ENCODE measurements at places on chromosomes 11 and 22.

- no peak for DNase-seq
Measured at GRCh38 chr11:502288-503178, 4.5 kb downstream of the RNH1 start.

GRCh38 chr11:36452961-36453360 is 57.1 kb downstream of the TRAF6 start:
- DNase-seq = no peak

DNA sequence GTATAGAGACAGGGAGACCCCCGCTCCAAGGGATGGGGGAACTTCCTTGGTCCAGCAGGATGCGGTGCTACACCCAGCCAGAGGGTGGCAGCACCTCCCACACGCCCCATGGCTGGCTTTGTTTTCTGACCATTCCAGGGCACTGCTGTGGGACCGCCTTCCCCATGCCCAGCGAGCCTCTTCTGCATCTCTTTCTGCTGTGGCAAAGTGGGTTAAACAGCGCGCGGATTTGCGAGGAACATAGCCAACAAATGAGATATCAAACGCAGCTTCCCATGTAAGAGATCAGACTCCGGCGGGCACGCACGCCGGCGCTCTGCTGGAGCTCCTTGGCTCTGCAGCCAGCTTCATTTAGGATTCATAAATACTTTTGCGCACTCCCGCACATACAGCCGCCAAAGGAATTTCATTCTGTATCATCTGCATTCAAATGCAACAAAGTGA is 485.8 kb upstream of the CADM1 start:
- DNase-seq = peak; percentile 5

DNA sequence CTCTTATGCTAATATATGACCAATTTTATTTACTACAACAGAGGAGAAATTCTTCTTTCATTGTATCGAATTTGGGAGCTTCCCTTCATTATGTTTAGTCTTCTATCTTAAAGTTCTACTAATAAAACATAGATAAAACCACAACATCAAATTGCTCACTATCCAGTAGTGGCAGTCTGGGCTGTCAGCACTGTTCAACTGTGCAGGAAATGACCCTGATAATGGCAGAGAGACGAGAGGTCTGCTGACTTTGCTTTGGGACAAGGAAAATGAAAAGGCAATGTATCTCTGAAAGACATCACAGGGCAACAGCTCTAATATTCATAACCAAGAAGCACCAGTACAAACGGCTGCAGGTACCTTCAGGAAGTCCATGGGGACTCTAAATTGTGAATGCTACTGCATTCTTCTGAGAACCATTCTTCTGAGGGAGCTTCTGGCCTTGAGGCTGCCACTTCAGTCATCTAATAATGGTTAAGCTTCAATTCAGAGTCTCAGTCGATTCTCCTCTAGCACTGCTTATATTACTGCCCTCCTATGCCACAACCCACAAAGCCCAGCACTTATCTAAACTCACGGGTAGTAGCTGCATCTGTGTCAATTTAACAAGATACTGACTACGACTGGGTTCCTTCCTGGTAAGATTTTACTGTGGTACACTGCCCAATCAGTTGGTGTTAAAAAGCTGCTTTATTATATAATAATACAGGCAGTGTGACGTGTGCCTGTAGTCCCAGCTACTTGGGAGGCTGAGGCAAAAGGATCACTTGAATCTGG is 44.2 kb downstream of the CKAP5 start:
- DNase-seq = no peak

GRCh38 chr11:83037877-83038276 is 33.8 kb downstream of the RAB30 start:
- no peak for DNase-seq

DNA sequence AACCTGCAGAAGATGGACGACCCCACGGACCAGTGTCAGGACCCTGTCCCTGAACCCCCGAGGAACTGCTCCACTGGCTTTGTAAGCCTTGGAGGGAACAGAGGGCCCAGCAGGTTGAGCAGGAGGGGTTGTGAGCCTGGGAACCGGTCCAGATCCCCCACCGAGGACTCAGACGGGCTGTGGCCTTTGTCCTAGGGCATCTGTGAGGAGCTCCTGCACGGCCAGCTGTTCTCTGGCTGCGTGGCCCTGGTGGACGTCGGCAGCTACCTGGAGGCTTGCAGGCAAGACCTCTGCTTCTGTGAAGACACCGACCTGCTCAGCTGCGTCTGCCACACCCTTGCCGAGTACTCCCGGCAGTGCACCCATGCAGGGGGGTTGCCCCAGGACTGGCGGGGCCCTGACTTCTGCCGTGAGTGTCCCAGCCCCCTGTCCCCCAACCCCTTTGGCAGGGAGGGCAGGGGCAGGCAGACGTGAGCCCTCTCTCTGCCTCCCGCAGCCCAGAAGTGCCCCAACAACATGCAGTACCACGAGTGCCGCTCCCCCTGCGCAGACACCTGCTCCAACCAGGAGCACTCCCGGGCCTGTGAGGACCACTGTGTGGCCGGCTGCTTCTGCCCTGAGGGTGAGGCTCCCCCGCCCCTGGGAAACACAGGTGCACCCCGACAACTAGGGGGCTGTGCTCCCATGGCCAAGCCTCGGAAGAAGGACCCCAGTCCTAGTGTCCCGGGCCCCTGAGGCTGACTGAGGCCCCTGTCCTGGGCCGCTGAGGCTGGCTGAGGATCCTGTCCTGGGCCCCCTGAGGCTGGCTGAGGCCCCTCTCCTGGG is 6.4 kb downstream of the MUC5AC start:
- no peak for DNase-seq

GRCh38 chr11:46237248-46238077 is 40.0 kb upstream of the CREB3L1 start:
- DNase-seq = peak; percentile 73

- DNase-seq = no peak
Measured at GRCh38 chr22:28440592-28441390, 238.8 kb downstream of the TTC28 start.

DNA sequence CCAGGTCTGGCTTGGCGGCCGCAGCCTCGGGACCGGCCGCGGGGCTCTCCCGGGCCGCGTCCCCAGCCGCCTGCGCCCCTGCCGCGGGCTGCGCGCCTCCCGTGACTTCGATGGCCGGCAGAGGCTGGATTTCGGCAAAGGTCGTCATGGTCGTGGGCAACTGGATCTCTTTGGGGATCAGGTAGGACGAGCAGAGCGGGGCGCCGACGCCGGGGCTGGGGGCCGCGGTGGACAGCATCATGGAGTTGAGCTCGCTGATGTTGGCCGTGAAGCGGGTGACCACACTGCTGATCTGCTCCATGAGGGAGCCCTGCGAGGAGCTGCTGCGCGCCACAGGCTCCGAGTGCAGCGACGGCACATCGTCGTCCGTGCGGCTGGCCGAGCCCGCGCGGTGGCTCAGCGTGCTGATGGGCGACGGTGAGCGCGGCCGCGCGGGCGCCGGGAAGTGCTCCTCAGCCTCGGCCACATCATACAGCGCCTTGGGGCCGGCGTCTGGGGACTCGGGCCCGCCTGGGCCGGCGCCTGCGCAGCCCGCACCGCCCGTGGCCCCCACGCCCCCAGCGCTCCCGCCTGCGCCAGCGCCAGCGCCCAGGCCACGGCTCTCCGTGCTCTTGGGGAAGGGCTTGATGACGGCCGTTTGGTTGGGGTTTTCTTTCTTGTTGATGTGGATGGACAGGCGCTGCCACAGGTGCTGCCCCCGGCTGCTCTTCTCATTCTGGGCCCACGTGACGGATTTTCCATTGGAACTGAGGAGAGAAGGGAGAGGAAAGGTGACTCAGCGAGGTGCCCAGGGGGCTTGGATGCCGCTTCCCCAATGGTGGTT is 171.4 kb upstream of the CTSC start:
- DNase-seq = peak; percentile 45

DNA sequence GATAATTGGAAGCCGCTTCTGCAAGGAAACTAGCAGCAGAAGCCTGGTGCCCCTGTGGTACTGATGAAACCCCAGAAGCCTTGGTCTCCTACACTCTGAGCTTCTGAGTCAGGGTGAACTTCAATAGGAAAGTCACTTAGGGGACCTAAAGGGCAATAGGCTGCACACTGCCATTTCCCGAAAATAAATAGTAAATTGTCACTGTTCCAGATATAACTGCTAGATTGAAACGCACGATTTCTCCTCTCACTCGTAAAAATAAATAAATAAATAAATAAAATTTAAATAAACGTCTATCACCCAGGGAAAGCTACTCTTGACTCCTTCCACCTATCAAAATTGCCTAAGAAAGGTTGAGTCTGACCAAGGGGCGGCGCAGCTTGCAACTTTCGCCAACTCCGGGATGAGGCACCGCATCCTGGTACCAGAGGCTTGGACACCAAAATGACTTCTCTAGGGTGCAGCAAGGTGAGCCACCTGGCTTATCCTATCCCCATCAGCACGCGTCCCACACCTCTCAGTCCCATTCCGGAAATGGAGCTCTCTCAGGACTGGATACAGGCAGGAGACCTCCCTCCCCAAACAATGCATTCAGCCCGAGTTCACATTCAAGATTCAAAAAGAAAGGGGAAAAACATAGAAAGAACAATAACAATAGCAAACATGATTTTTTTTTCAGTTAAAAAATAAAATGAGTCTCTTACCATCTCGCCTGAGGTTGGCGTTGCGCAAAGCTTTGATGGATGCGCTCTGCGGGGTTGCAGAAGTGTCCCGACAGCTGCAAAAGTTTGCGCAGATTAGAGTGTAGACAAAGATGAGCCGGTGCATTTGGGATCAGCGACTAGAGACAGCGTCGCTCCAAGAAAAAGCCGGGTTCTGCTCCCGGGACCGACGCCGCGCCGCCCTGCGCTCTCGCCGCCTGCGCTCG is 583 bp downstream of the PDGFD start:
- DNase-seq = no peak

DNA sequence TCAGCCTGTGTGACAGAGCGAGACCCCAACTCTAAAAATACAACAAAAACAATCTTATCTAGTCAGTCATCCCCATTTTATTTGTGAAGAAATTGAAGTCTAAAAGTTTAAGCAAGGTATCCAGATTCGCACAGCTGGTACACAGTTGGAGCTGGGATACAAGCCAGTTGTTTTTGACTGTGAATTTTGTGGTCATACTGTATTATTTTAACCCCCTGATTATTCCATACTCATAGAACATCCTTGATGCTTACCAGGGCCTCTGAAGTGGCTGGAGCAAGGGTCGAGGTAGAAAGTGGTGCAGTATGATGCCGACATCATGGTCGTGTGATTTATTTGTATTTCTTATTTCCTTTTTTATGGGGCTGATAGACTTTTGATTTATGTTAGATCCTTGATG is 50.0 kb downstream of the BID start:
- no peak for DNase-seq

DNA sequence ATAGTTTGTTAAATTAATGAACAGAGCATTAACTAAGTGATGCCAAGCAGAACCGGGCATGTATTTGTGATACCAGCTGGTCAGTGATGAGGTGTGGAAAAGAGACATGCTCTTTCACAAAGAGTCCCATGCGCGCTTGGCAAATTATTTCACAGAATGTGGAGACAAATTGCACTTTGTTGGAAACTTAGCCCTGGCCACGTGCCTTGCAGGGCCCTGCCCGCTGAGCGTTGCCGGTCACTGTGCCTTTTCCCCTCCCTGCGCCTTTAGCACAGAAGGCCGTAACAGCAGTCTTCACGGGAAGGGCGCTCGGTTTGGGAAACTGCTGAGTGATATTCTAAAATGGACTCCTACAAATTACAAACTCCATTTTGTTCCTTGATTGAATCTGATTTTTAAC is 235.9 kb downstream of the TBC1D22A start:
- DNase-seq = no peak

GRCh38 chr11:114399490-114400215 is 658 bp downstream of the C11orf71 start:
- DNase-seq = no peak

GRCh38 chr11:79082907-79083306 is 357.9 kb downstream of the TENM4 start:
- DNase-seq = no peak

DNA sequence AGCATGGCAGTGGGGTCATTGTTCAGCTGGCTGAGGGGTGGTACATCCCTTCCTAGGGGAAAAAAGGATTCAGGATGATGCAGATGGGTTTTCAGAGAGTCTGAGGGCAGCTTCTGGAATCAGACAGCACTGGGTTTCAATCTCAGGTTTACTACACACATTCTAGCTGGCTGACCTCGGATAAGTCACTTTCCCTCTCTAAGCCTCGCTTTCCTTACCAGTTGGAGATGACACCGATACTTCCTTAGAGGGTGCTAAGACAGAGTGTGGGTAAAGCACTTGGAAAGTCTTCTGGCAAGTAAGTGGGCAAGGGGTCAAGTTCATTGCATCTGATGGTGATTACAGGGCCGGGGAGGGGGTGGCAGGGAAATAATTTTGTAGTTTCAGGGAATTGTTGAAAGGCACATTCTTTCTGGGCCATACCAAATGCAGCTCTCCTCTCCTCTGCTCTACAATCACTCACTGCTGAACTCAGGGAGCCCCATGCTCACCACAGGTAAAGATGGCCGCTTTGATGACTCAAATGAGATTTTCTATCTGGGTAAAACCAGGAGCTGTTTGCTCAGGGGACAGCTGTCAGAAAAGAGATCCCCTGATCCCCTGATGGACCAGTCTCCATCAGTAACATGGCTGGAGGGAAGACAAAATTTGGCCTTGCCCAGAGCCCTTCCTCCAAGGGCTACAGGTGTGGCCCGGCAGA is 6.5 kb upstream of the MIAT start:
- DNase-seq = peak; percentile 38

DNA sequence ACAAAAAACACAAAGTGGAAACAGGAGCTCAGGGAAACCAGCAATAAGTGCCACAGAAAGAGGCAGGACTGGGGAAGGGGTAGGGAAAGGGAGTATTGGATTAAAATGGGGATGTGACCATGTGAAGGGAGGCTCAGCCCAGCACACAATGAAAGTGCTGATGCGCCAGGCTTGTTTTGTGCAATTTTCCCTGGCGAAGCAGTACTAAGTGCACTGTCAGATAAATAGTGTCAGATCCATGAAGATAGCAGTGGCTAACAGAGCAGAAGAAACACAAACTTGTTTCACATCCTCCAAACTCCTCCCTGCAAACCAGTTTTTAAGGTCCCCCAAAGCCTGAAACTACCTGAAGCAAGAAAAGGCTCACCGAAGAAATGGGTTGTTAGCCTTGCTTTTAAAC is 50.7 kb upstream of the RAPSN start:
- DNase-seq = no peak

GRCh38 chr11:73945396-73945795 is 5.4 kb upstream of the DNAJB13 start:
- no peak for DNase-seq
